ENCODE measurements at places on chromosomes 4 and X.

GRCh38 chrX:12791257-12792228 is at the start of gene PRPS2:
Gene PRPS2, plus strand, starts transcription at chrX:12791412. Its CDS starts 86 bp downstream, at chrX:12791498.
- peak; percentile 81 for DNase-seq
- H3K27me3 ChIP-seq: no peaks in the 10 kb centered on the region
- no peaks in the 10 kb centered on the region for H3K36me3 ChIP-seq
- H3K4me3 ChIP-seq: peak within 1 kb of the TSS; percentile 63

- DNase-seq: no peak
- no peak overlapping the region for H3K4me3 ChIP-seq
- H3K4me1 ChIP-seq: no peaks in the 10 kb centered on the region
- no peak overlapping the region for H3K27ac ChIP-seq
- no peaks in the 10 kb centered on the region for H3K27me3 ChIP-seq
Measured at GRCh38 chrX:134388161-134389109, 71.5 kb upstream of the HPRT1 start.

DNA sequence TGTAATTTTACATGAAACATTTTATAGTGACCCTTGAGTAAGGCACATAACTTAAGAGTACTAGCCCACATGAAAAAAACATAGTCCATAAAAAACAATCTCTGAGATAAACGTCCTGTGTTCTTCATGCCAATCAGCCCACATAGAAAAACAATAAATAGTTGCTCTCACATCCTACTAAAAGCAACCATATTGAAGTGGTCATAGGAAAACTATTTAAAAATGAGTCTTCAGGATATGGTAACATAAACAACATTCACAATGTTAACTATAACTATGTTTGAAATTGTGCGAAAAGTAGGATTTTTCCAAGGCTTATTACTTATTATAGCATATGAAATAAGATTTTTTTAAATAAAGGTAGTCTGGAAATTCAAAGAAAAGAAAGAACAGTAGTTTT is 77.1 kb upstream of the EPHA5 start:
- no peaks in the 10 kb centered on the region for H3K36me3 ChIP-seq
- no peaks in the 10 kb centered on the region for H3K27me3 ChIP-seq
- DNase-seq: no peak
- H3K4me1 ChIP-seq: no peaks in the 10 kb centered on the region
- no peak overlapping the region for H3K4me3 ChIP-seq

- H3K4me1 ChIP-seq: peaks cover 2% of the 10 kb centered on the region
- no peak overlapping the region for H3K27ac ChIP-seq
- H3K4me3 ChIP-seq: no peak overlapping the region
- H3K36me3 ChIP-seq: no peaks in the 10 kb centered on the region
- no peaks in the 10 kb centered on the region for H3K27me3 ChIP-seq
Measured at GRCh38 chr4:37430718-37431416, 186.3 kb downstream of the NWD2 start.

DNA sequence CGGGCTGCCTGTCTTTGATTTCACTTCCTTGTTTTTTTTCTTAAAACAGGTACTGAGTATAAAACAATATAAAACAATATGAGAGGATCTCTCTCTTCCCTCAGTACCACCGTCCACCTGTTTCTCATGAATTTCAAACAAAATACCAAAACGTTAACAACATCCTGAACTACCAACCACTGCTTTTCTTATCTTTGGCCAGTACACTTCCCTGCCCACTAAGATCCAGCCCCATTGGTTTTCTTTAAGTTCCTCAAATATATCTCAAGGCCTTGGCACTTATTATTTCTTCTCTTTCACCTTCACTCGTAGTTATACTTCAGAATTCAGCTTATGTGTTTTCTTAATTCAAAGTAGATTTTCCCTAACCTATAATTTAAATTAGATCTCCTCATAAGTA is 370.2 kb upstream of the GRIA3 start:
- no peak for DNase-seq
- H3K4me3 ChIP-seq: no peak overlapping the region
- H3K27ac ChIP-seq: no peak overlapping the region
- no peaks in the 10 kb centered on the region for H3K4me1 ChIP-seq

GRCh38 chrX:77003956-77004355 is 443.2 kb upstream of the FGF16 start:
- no peak overlapping the region for H3K4me3 ChIP-seq
- H3K4me1 ChIP-seq: no peaks in the 10 kb centered on the region
- no peaks in the 10 kb centered on the region for H3K36me3 ChIP-seq

DNA sequence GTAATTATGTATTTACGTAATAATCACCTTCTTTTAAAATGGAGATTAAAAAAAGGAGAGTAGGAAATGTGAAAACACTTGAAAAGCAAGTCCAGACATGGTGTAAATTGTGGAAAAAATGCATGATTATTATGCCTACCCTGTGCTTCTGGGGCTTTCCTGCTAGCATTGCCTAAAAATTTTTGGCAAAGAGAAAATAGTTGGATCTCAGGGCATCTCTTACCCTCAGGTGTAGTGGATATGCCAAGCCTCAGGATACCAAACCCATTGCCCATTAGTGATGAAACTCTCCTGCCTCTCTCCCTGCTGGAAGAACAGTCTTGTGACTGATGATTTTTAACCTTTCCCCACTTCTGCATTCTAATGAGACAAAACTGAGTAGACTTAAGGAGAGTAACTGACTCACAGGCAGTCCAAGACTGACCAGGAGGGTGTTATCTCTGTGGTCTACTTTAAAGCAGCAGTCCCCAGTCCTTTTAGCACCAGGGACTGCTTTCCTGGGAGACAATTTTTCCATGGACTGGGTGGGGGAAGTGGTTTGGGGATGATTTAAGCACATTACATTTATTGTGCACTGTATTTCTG is 174.6 kb downstream of the ZNF330 start:
- no peaks in the 10 kb centered on the region for H3K36me3 ChIP-seq
- H3K27ac ChIP-seq: no peak overlapping the region
- H3K4me1 ChIP-seq: peaks cover 4% of the 10 kb centered on the region
- H3K27me3 ChIP-seq: peaks cover 3% of the 10 kb centered on the region

GRCh38 chr4:140688711-140689598 is 67.2 kb downstream of the TBC1D9 start:
- H3K4me1 ChIP-seq: peaks cover 9% of the 10 kb centered on the region
- no peak overlapping the region for H3K4me3 ChIP-seq
- no peak for DNase-seq
- H3K27ac ChIP-seq: no peak overlapping the region

GRCh38 chr4:154838694-154839093 is 57.6 kb downstream of the RBM46 start:
- no peaks in the 10 kb centered on the region for H3K27me3 ChIP-seq
- H3K4me3 ChIP-seq: no peak overlapping the region
- DNase-seq: no peak
- H3K36me3 ChIP-seq: no peaks in the 10 kb centered on the region
- H3K4me1 ChIP-seq: no peaks in the 10 kb centered on the region

DNA sequence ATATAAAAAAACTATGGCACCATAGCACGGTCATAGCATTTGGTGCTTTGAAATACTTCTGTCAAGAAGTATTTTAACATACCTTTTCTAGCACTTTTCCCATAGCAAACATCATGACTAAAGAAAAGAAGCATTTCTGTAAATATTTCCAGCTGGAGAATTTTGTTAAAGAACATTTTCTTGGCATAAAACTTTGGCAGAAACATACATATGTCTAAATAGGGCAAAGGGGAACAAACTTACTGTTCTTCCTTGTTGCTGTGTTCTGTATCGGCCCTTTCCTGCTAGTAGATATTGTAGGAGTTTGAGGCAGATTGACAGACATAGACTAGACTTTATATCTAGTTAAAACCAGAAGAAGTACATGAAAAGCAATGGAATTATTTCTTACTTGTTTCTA is 2368.5 kb downstream of the PCDH7 start:
- no peaks in the 10 kb centered on the region for H3K4me1 ChIP-seq
- H3K36me3 ChIP-seq: no peaks in the 10 kb centered on the region
- no peak overlapping the region for H3K4me3 ChIP-seq
- no peak overlapping the region for H3K27ac ChIP-seq
- no peak for DNase-seq

- DNase-seq: no peak
- H3K4me3 ChIP-seq: no peak overlapping the region
- no peaks in the 10 kb centered on the region for H3K27me3 ChIP-seq
- no peaks in the 10 kb centered on the region for H3K4me1 ChIP-seq
- H3K27ac ChIP-seq: no peak overlapping the region
- H3K36me3 ChIP-seq: no peaks in the 10 kb centered on the region
Measured at GRCh38 chr4:18568600-18568999, 547.0 kb upstream of the LCORL start.

- no peak for DNase-seq
- H3K36me3 ChIP-seq: no peaks in the 10 kb centered on the region
- peaks cover 4% of the 10 kb centered on the region for H3K27me3 ChIP-seq
Measured at GRCh38 chr4:24190761-24191695, 301.2 kb upstream of the PPARGC1A start.

DNA sequence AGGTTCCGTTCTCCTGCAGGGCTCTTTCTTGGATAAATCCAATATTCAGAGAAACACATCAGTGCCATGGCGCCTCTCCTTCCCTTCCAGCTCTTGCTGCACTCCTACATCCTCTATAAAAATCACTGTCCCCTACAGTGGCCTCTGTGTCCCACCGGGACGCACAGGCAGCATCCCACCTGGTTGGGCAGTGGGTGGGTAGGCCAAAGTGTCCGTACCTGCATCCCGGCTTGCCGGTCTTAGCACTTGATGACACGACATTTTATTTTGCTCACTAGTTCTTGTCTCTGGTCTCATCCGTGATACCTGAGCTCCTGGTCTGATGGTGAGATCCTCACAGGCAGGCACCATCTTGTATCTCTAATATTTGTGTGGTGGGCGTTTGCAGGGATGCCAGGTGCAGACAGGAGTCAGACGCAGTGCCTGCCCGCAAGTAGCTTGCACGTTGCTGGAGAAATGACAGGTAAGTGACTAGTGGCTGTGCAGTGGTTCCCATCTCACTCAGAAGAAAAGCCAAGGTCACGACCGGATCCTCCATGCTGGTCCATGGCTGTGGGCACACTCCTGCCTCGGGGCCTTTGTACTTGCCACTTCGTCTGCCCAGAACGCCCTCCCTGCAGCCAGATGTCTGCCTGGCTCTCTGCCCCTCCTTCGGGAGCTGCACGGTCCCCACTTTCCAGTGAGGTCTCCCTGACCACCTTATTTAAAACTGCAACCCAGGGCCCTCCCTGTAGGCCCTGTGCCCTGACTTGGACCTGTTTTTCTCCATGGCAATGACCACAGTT is 109.7 kb downstream of the SORCS2 start:
- no peak overlapping the region for H3K27ac ChIP-seq
- no peak for DNase-seq
- H3K36me3 ChIP-seq: no peaks in the 10 kb centered on the region
- H3K4me1 ChIP-seq: no peaks in the 10 kb centered on the region
- H3K27me3 ChIP-seq: peaks cover 28% of the 10 kb centered on the region

- DNase-seq: no peak
- no peaks in the 10 kb centered on the region for H3K4me1 ChIP-seq
- no peaks in the 10 kb centered on the region for H3K27me3 ChIP-seq
- H3K27ac ChIP-seq: no peak overlapping the region
- H3K36me3 ChIP-seq: no peaks in the 10 kb centered on the region
- H3K4me3 ChIP-seq: no peak overlapping the region
Measured at GRCh38 chr4:30930276-30930675, 210.1 kb downstream of the PCDH7 start.

DNA sequence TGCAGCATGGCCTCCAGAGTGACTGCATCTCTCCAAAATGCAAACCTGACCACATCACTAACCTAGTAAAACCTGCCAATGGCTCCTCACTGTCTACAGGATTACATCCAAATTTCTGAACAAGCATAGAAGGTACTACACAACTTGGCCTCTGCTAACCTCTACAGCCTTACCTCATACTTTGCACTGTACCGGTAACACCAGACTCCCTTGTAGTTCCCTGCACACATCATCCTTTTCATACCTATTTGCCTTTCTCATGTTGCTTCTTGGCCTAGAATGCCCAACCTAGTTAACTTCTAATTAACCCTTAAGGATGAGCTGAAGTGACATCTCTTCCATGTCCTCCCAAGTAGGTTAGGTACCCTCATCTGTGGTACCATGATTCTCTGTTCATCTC is 33.4 kb upstream of the KCNE5 start:
- DNase-seq: no peak
- H3K36me3 ChIP-seq: peaks cover 13% of the 10 kb centered on the region
- no peak overlapping the region for H3K4me3 ChIP-seq
- no peaks in the 10 kb centered on the region for H3K27me3 ChIP-seq
- no peaks in the 10 kb centered on the region for H3K4me1 ChIP-seq
- no peak overlapping the region for H3K27ac ChIP-seq

DNA sequence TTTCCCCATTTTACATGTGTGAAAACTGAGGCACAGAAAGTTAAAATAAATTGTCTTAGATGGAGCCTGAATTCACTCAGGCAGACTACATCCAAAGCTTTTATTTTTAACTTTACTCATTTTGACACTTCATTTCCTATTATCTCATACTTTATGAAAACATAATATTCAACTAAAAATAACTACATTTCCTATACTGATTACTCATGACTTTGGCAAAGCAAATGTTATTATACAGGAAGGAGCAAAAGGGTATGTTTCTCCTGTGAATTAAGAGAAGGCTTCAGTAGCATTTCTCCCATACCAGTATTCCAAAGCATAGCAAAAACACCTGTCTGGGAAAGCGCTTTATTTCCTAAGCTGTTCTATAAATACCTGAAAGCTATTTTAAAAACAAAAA is 178.6 kb downstream of the ADAMTS3 start:
- no peaks in the 10 kb centered on the region for H3K27me3 ChIP-seq
- DNase-seq: no peak
- H3K4me1 ChIP-seq: no peaks in the 10 kb centered on the region
- H3K27ac ChIP-seq: no peak overlapping the region
- no peak overlapping the region for H3K4me3 ChIP-seq
- H3K36me3 ChIP-seq: no peaks in the 10 kb centered on the region

GRCh38 chr4:8648296-8648695 is 55.7 kb downstream of the CPZ start:
- H3K4me3 ChIP-seq: no peak overlapping the region
- peaks cover 30% of the 10 kb centered on the region for H3K27me3 ChIP-seq
- no peaks in the 10 kb centered on the region for H3K4me1 ChIP-seq

DNA sequence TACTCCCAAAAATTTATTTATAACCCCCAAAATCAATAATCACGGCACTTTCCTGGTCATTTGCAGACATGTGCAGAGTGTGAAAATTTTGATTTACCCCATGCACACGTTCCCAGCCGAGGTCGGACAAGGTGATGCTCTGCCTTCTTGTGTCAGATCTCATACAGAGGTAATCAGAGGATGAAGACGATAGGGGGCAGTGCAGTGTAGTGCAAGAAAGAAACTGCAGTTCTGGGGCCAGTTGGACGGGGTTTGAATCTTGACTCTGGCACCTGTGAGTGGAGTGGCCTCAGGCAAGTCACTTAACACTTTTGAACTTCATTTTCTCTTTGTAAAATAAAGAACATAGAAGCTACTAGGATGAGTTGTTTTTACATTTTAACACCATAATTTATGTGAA is 88.4 kb downstream of the FRMPD3 start:
- no peak for DNase-seq
- H3K27ac ChIP-seq: no peak overlapping the region
- no peaks in the 10 kb centered on the region for H3K27me3 ChIP-seq
- no peaks in the 10 kb centered on the region for H3K4me1 ChIP-seq

- DNase-seq: no peak
- no peak overlapping the region for H3K27ac ChIP-seq
- H3K36me3 ChIP-seq: no peaks in the 10 kb centered on the region
- no peaks in the 10 kb centered on the region for H3K27me3 ChIP-seq
Measured at GRCh38 chr4:126761947-126762662, 870.7 kb upstream of the INTU start.

GRCh38 chrX:48475296-48475695 is 703 bp upstream of the FTSJ1 start:
- H3K27ac ChIP-seq: no peak overlapping the region
- H3K36me3 ChIP-seq: peaks cover 2% of the 10 kb centered on the region
- no peaks in the 10 kb centered on the region for H3K27me3 ChIP-seq

- no peak for DNase-seq
- peaks cover 2% of the 10 kb centered on the region for H3K4me1 ChIP-seq
- H3K27ac ChIP-seq: no peak overlapping the region
- H3K36me3 ChIP-seq: no peaks in the 10 kb centered on the region
- H3K27me3 ChIP-seq: no peaks in the 10 kb centered on the region
Measured at GRCh38 chrX:55815546-55815945, 98.0 kb downstream of the RRAGB start.

Measured in suprapubic skin (tissue), 4 donors.